ENCODE measurements at places on chromosomes 2 and 18. TPM values are rescaled to one million over a fixed set of nuclear protein-coding genes. Genes with fewer than 3 reads are reported as not detected.

The GNLY gene
- 8.0 TPM for total RNA-seq

The CPLX4 gene
- total RNA-seq: not detected

The AKAIN1 gene
- total RNA-seq: not detected

The FOXI3 gene
- total RNA-seq: not detected

GRCh38 chr2:121094101-121094500 lies 190.9 kb downstream of the TFCP2L1 start:
- DNase-seq: no peak

- no peak for DNase-seq
Measured at GRCh38 chr2:82665691-82666090, 1793.4 kb downstream of the SUCLG1 start.

DNA sequence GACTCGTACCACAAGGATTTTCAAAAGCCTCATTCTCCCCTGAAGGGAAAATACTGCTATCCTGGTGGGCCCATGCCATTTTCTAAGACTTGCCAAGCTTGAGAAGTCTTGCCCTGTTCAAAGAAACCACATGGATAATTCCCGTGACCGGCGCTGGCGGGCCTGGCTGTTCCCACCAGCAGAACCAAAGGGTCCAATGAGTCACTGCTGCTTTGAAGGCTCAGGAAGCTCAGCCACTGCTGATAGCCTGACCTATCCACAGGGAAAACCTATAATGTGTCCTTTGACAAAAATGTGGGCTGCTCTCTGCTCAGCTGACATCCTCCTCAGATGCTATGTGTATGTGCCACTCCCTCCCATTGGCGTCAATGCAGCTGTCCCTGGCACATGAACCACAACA lies 137.9 kb upstream of the RAB12 start:
- DNase-seq: no peak

All from aorta (tissue), 5 donors.